ENCODE measurements at places on chromosomes 6 and 20.
A peak's percentile ranks its signal among the peaks of the same experiment; 100 is the strongest.

DNA sequence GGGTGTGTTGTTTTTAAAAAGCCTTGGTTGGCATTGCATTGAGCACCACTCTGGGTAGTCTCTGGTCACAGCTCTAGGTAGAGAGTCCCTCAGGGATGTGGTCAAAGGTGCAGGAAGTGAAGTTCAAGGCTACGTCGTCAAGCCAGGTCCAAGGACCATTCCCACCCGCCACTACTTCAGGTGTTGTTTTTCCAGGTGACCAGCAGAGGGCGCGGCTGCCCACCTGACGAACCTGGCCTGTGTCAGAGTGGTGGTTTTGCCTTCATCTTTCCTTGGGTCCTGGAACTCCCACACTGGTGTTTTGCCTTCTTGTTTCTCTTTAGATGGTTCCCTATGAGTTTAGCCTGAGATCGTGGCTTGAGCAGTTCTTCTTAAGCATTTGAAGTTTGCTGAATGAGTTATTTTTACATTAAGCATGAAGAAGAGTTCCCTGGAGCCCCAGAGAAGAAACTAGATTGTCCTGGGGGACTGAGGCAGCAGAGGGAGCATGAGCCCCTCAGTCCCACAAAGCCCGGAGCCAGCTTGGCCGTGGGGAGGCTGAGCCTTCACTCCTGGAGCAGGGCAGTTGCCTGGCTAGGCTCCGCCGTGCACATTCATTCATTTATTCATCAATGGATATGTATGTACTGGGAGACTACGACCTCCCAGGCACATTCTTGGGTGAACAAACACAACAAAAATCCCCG lies 5.6 kb upstream of the PHACTR3 start:
- no peak for DNase-seq

- no peak for DNase-seq
Observed at GRCh38 chr20:63828951-63829350, 2.1 kb downstream of the ZBTB46 start.

DNA sequence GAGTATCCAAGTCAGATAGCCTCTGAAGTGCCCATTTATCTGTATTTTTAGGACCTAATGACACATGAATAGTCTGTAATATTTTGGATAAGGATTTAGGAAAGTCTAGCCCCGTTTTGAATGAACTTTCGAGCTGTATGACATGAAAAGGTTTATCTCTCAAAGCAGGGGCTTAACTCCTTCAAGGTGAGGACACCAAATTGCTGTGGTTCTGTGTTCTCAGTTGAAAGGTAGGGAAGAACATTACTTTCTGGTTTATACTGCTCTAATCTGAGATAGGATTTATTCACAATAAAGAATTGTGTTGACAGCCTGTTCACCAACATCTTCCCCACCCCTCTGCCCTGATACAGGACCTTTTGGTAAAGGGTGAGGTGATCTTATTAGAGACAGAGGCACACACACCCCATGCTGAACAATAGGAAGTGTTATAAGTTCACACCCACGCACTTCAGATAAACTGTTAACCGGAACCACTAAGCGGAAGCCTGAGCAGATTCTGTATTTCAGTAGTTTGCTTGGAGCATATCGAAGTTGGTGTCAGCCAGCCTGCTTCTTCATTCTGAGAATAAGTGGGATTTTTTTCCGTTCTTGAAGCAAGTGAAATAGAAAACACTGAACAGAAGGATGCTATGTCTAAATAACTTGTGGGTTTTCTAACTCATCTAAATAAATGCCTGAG lies 223.3 kb downstream of the TMEM242 start:
- peak; percentile 47 for DNase-seq

DNA sequence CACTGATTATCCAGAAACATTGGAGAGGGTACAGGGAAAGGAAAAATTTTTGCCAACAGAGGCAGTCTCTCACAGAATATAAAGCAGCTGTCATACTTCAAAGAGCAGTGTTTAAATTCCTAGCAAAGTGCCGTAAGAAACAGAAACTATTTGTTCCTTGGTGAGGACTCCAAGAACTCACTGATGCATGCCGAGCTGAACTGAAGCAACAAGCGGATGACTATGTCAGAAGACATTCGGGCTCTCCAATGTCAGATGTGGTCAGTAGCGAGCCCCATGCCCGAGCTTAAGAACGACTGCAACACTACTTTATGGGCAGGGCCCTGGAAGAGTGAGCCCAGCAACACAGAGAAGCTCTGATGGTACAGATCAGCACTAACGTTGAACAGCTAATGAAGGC lies 54.7 kb downstream of the OR2B6 start:
- no peak for DNase-seq

GRCh38 chr20:44942264-44942973 lies 17.8 kb downstream of the TOMM34 start:
- DNase-seq = no peak

DNA sequence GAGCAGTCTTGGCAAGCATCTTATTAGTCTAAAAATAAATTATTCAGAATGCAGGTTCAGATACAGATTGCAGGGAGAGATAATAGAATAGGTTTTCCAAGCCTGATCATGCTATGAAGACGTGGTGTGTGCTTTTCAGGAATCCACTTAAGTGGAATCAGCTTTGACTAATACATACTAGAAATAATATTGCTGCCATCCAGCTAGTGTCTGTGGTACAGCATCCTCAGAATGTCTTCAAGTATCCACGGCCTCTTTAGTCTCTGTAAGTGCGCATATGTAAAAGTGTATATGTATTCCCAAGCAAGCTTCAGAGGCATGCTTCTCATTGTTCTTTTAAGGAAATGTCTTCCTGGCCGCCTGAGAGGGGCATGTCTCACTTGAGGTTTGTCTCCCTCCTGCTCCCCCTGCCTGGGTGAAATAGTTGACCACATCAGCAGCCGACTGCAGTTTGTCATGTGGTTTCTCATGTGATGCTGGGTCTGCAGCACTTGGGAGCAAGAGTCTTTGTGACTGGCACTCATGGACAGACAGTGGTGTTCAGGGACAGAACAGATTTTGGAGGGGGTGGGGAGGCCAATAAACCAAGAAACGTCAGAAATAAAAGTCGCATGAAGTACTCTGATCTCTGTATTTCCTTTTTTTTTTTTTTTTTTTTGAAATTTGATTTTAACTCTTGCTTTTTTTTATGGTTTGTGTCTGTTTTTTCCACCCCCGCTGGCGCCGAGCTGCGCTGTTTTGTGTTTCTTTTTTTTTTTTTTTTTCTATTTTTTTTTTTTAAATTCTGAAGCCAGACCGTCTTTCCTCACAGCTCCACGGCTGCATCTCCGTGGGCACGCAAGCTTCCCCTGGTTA lies 150.8 kb downstream of the PRL start:
- DNase-seq = no peak

DNA sequence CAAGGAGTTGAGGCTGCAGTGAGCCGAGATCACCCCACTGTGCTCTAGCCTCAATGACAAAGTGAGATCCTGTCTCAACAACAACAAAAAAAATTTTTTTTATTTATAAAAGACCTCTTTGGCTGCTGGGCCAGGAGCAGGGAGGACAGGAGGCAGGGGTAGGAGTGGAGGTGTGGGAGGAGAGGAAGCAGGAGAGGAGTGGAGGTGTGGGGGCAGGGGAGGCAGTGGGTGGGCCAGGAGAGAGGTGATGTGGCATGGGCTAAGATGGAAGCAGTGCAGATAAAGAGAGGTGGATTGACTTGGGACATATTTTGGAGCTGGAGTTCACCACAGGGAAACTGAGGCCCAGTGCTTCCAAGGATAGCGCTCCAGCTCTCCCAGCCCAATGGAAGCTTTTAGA lies 13.4 kb upstream of the CSNK2A1 start:
- no peak for DNase-seq

- DNase-seq = no peak
Observed at GRCh38 chr20:22949331-22950109, 85.6 kb upstream of the SSTR4 start.

DNA sequence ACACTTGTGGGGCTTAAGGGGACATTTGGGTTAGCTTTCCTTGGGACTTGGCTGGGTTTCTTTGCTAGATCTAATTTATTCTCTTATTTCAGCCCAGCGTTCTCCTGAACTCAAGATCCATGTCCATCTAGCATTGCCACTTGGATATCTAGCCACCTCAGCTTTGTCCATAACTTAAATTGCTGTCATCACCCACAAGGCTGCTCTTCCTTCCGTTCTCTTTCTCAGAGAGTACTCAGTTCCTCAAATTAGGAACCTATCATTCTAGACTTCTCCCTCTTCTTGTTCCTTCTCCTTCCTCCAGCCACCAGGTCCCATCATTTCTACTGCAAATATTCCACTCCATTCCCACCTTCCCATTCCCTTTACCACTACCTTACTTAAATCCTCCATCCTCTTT lies 4.3 kb downstream of the SMIM26 start:
- DNase-seq = no peak

GRCh38 chr6:35629876-35630378 lies 58.8 kb downstream of the FKBP5 start:
- DNase-seq = no peak

GRCh38 chr6:157490611-157491269 lies 109.8 kb downstream of the ZDHHC14 start:
- no peak for DNase-seq

- no peak for DNase-seq
Observed at GRCh38 chr6:16006681-16007080, 122.2 kb upstream of the MYLIP start.

GRCh38 chr6:37368961-37369320 lies 15.2 kb downstream of the RNF8 start:
- no peak for DNase-seq

- no peak for DNase-seq
Observed at GRCh38 chr20:37816003-37816402, 86.9 kb upstream of the VSTM2L start.

DNA sequence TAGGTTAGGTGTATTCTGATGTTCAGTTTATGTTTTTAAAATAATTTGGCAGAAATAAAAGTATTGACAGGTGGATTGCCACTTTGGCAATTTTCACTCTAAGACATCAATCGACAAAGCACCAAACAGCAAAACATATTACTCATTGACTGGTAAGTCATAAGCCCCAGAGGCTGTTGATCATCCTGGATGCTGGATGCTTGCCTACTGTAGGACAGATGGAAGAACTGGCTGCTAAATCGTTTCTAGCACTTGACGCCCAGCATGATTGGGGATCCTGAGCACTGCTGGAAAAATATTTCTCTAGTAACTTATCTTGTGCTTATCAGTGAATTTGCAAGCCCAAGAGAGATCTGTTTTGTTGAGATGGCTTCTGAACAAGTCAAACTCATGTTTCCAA lies 1001.9 kb upstream of the FLRT3 start:
- no peak for DNase-seq
